ENCODE measurements at places on chromosomes 6 and 20. TPM values are rescaled to one million over a fixed set of nuclear protein-coding genes. Genes with fewer than 3 reads are reported as not detected.
A peak's percentile ranks its signal among the peaks of the same experiment; 100 is the strongest.

- peaks cover 14% of the 10 kb centered on the region for H3K4me1 ChIP-seq
- H3K27ac ChIP-seq: no peak overlapping the region
- no peak for DNase-seq
- H3K36me3 ChIP-seq: no peaks in the 10 kb centered on the region
Measured at GRCh38 chr6:137487181-137487868, 6.9 kb downstream of the OLIG3 start.

DNA sequence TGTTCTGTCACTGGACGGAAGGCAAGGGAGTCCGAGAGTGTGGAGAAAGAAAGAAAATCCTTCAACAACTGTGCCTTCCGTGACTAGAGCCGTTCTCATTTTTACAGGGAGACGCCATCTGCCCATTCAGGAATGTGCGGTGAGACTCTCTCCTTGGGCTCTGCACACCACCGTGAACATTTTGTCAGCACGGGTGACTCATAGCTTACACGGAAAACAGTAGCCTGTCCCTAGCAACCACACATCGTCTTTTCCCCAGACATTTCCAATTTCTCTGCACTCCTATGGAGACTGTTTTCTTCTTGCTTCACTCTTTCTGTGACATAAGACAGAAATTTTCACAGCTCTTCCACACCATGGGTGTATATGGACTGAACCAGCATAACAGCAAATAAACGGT, 55.1 kb downstream of the TBXT start:
- no peaks in the 10 kb centered on the region for H3K27me3 ChIP-seq
- no peak overlapping the region for H3K4me3 ChIP-seq
- H3K4me1 ChIP-seq: no peaks in the 10 kb centered on the region
- H3K27ac ChIP-seq: no peak overlapping the region

DNA sequence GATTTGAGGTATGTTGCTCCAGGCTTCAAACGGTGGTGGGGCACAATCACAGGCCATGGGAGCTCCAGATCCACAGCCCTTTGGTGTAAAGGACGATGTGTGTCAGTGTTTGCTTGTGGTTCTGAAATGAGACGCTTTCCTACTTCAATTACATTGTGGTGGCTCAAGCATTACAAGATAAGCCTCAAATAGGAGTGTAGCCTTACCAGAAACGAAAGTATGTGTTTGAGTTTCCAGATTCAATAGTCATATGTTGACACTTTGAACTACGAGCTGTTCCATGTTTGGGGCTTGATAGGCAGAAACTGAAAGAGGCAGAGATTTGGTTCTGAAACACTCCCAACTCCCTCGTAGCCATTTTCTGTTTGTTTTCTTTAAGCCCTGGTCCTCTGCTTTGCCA, 187.1 kb downstream of the MYLK4 start:
- H3K27me3 ChIP-seq: no peaks in the 10 kb centered on the region
- peak overlapping the region; percentile 55 for H3K4me3 ChIP-seq
- peak overlapping the region; percentile 86 for H3K27ac ChIP-seq
- H3K4me1 ChIP-seq: peaks cover 47% of the 10 kb centered on the region
- no peak for DNase-seq
- no peaks in the 10 kb centered on the region for H3K36me3 ChIP-seq

DNA sequence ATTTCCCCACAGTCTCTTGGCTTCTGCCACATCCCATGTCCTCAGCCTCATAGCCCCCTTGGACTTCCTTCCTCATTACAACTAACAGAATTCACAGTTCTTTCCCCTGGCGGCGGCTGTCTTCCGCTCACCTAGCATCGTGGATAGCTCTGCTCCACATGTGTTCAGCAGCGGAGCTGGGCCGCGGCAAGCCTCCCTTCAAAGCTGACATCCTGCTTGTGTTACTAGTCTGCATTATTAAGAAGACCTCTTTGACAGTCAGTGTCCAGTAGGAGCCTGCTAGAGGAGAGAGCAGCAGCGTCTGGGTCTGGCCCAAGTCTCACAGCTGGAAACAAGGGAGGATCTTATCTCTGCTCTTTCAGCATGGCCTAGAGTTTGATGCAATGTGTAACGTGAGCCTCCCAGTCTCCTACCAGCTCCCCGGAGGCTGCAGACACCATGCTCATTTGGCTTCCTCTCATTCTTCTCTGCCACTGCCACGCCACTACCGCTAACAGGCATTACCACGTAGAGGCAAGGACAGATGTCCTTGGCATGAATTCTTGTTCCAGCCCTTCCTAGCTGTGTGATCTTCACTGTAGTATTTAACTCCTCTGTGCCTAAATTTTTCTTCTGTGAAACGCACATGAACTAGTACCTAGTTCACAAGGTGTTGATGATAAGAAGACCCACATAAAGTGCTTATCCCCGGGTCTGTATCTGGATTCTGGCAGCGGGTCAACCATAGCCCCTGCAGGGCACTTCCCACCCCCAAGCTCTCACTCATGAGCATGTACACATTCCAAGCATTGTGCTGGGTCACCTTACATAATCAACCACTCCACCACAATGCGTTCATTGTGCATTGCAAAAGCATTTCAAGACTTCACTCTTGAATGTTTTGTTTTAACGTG, 107.1 kb upstream of the BACH2 start:
- no peak for DNase-seq
- no peaks in the 10 kb centered on the region for H3K4me1 ChIP-seq
- no peak overlapping the region for H3K27ac ChIP-seq
- no peaks in the 10 kb centered on the region for H3K36me3 ChIP-seq

DNA sequence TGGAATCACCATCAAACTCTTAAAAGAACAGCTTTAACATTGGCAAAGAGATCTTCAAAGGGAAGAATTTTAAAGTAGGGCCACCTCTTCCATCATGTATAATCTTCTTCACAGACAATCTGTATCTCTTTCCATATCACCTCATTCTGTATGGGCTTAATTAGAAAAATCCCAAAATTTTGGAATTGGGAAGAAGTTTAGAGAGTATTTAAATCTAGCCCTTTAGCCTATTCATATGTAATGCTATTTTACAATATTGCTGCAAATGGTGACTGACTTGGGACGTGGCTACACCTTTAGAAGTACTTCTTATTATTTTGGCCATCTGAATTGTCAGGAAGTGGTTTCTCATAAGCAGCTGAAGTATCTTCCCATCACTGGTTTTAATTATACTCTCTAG, 474.3 kb downstream of the RFPL4B start:
- DNase-seq: no peak
- H3K4me1 ChIP-seq: no peaks in the 10 kb centered on the region
- no peak overlapping the region for H3K27ac ChIP-seq
- no peaks in the 10 kb centered on the region for H3K27me3 ChIP-seq
- no peak overlapping the region for H3K4me3 ChIP-seq

DNA sequence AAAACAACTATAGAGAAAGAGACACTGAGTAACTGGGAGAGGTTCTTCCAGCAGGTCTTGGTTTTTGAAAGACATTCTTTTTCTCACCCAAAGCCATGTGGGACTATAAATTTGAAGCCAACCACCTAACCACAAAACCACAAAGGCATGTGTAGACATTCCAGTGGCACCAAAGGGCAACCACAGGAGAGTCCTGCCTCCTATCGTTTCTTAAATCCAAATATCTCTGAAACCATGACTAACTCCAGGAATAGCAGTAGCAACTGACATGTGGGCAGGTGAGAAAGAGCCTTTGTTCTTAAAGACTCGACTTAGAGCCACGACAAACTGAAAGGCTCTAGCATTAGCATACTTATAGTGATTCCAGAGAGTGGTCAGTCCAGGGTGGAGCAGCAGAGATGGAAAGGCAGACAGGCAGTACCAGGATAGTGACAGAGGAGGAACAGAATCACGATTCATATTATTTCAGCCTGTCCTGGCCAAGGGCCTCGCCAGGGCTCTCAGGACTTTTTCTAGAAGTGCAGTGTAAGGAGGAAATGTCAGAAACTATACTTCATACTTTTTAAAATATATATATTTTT, 9.4 kb upstream of the COL9A1 start:
- H3K4me1 ChIP-seq: no peaks in the 10 kb centered on the region
- no peak overlapping the region for H3K4me3 ChIP-seq
- H3K36me3 ChIP-seq: no peaks in the 10 kb centered on the region

DNA sequence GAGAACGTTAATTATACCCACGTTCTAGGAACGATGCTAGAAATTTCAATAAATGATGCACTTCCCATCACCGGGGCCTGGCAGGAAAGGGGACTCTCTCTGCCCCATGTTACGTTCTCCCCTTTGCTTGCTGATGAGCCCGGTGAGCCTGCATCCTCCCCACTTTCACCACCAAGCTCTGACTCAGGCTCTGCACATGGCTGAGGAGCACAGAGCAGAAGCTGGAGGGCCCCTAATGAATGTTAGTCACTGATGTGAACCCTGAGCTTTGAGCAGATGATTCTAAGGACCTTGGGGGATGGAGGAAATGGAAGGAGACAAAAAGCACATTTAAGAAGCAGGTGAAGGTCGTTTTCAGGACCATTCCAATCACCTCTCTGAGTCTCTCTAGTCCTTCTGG, 468.2 kb upstream of the ARID1B start:
- no peaks in the 10 kb centered on the region for H3K36me3 ChIP-seq
- no peak for DNase-seq
- no peaks in the 10 kb centered on the region for H3K27me3 ChIP-seq
- H3K4me1 ChIP-seq: no peaks in the 10 kb centered on the region
- no peak overlapping the region for H3K4me3 ChIP-seq
- no peak overlapping the region for H3K27ac ChIP-seq

- H3K4me1 ChIP-seq: peaks cover 13% of the 10 kb centered on the region
- no peaks in the 10 kb centered on the region for H3K36me3 ChIP-seq
- DNase-seq: no peak
- no peak overlapping the region for H3K4me3 ChIP-seq
Measured at GRCh38 chr6:167499161-167499660, 174.3 kb downstream of the TTLL2 start.

DNA sequence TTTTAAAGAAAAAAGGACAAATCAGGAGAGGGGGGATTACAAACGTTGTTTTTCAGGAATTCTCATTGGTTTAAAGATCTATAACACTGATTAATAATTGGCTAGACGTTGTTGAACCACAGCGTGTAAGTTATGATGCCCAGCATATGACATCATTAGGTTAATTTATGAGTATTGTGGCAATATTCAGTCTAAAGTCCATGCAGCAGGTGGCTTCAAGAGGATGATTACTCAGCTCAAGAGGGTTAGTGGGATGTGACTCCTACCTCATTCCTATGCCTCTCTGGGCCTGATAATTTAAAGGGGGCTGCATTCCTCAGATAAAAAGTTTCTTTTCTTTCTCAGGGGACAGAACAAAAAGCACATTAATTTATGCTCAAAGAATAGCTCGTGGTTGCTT, 1309.0 kb downstream of the EPHA7 start:
- no peaks in the 10 kb centered on the region for H3K36me3 ChIP-seq
- no peaks in the 10 kb centered on the region for H3K27me3 ChIP-seq
- no peak overlapping the region for H3K4me3 ChIP-seq
- H3K27ac ChIP-seq: no peak overlapping the region

- peak overlapping the region; percentile 97 for H3K4me3 ChIP-seq
- DNase-seq: no peak
- H3K27me3 ChIP-seq: no peaks in the 10 kb centered on the region
- peak overlapping the region; percentile 36 for H3K27ac ChIP-seq
- peaks cover 53% of the 10 kb centered on the region for H3K4me1 ChIP-seq
Measured at GRCh38 chr6:87697581-87698546, 4.2 kb downstream of the AKIRIN2 start.

- H3K27ac ChIP-seq: no peak overlapping the region
- no peaks in the 10 kb centered on the region for H3K36me3 ChIP-seq
- no peak for DNase-seq
- no peaks in the 10 kb centered on the region for H3K27me3 ChIP-seq
- no peak overlapping the region for H3K4me3 ChIP-seq
Measured at GRCh38 chr20:37688093-37688492, 5.7 kb upstream of the CTNNBL1 start.

DNA sequence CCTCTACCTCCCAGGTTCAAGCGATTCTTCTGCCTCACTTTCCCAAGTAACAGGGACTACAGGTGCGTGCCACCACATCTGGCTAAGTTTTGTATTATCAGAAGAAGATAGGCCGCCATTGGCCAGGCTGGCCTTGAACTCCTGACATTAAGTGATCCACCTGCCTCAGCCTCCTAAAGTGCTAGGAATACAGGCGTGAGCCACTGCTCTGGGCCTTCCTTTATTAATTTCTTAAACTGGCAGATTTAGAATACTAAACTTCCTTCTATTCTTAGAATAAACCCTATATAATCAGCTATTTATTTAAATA, 86.6 kb downstream of the HFE start:
- no peaks in the 10 kb centered on the region for H3K36me3 ChIP-seq
- H3K4me1 ChIP-seq: peaks cover 13% of the 10 kb centered on the region
- no peak overlapping the region for H3K4me3 ChIP-seq
- no peaks in the 10 kb centered on the region for H3K27me3 ChIP-seq
- no peak overlapping the region for H3K27ac ChIP-seq

- DNase-seq: no peak
- no peaks in the 10 kb centered on the region for H3K36me3 ChIP-seq
- no peaks in the 10 kb centered on the region for H3K4me1 ChIP-seq
- H3K27ac ChIP-seq: no peak overlapping the region
- no peaks in the 10 kb centered on the region for H3K27me3 ChIP-seq
- no peak overlapping the region for H3K4me3 ChIP-seq
Measured at GRCh38 chr20:10388597-10388996, 45.4 kb downstream of the MKKS start.

DNA sequence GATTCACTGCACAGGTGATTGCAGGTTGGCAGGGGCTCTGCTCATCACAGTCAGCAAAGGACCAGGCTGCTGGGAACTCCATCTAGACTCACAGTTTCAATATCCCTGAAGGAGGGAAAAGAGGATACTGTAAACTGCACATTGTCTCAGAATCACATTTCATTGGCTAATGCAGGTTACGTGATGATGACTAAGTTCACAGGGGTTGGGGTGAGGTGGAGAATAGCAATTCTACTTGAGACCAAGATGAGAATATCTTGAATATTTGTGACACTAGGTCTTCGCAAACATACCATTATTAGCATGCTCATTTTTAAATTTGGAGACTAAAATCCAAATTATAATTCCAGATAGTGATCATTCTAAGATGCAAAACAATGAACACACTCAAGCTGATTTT, 208.5 kb upstream of the CITED2 start:
- H3K27me3 ChIP-seq: no peaks in the 10 kb centered on the region
- DNase-seq: no peak
- no peak overlapping the region for H3K27ac ChIP-seq
- peaks cover 17% of the 10 kb centered on the region for H3K4me1 ChIP-seq

GRCh38 chr6:163252061-163252591, 162.4 kb upstream of the QKI start:
- no peak overlapping the region for H3K4me3 ChIP-seq
- H3K4me1 ChIP-seq: no peaks in the 10 kb centered on the region
- no peak for DNase-seq
- no peak overlapping the region for H3K27ac ChIP-seq

The BNIP5 gene
- total RNA-seq: not detected

The C2 gene
- total RNA-seq: 40.2 TPM

The MUCL3 gene
- total RNA-seq: 13.8 TPM

The SLX4IP gene
- 5.8 TPM for total RNA-seq

The TGM2 gene
- total RNA-seq: 755 TPM

The MUC21 gene
- not detected for total RNA-seq

The PRKN gene
- total RNA-seq: 23.8 TPM

The RUNX2 gene
- 7.9 TPM for total RNA-seq

The SNTA1 gene
- 108 TPM for total RNA-seq

Measured in thoracic aorta (tissue), 2 donors.